ENCODE measurements at places on chromosomes 5 and 9.

GRCh38 chr5:8807636-8808035, 738.2 kb downstream of the SEMA5A start:
- DNase-seq = no peak

- no peak for DNase-seq
These were observed 28.7 kb downstream of the BICD2 start for GRCh38 chr9:92735636-92736562.

DNA sequence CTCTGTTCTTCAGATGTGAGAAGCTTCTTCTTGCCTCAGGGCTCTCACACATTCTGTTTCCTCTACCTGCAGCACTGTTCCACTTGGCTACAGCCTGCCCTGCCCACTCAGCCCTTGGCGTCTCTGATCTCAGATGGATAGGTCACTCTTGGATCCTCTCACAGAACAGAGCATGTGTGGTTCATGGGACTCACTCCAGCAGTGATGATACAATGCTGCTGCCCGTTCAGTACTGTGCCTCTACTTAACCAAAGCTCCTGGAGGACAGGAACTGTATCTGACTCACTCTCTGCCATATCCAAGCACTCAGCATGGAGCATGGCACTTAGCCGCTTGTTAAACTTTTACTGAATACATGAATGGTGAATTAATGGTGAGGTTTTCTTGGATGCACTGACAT, 3.4 kb upstream of the SPINK4 start:
- DNase-seq = no peak

DNA sequence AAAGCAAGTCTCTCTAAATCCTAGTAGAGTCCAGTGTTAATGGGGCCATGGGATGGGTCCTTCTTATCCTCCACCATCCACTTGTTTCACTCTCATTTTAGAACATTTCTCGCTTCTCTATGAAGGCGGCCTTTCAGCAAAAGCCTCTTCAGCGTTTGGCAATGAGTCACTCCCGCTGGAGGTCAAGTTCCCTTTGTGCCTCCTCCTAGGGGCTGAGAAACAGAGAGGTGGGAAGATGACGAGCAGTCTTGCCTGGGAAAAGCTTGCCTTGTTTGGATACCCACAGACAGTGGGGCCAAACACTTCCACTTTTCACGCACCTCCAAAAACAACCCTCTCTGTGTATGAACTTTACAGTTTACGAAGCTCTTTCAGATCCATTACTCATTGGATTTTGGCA, 168.8 kb downstream of the GABBR2 start:
- DNase-seq = no peak

- DNase-seq = peak; percentile 73
These were observed 272.7 kb upstream of the PANK3 start for GRCh38 chr5:168851902-168852321.

DNA sequence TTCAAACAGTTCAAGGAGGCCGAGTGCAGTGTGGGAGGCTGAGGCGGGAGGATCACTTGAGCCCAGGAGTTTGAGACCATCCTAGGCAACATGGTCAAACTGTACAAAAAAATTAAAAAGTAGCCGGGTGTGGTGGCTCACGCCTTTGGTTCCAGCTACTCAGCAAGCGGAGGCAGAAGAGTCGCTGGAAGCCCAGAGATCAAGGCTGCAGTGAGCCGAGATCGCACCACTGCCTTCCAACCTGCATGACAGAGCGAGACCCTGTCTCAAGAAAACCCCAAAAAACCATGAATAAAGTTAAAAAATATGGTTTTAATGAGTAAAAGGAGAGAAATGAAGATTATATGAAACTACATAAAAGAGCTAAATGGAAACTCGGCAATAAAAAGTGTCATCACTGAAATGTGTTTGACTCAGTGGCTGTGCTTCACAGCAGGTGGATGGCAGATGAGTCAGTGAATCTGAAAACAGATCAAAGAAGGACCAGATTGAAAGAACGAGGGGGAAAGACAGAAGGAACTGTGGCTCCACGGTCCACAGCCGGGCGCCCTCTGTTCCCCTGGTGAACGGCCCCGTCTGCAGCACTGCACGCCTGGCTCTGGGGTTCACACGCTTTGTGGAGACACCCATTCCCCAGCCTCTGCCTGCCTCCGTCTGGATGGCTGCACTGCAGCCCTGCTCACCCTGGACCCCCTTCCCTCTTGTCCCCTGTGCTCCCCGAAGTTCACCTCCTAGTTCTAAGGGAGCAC, 25.1 kb downstream of the EXD3 start:
- DNase-seq = peak; percentile 44

- DNase-seq = no peak
These were observed 72.9 kb downstream of the ANGPTL2 start for GRCh38 chr9:127049581-127049980.

DNA sequence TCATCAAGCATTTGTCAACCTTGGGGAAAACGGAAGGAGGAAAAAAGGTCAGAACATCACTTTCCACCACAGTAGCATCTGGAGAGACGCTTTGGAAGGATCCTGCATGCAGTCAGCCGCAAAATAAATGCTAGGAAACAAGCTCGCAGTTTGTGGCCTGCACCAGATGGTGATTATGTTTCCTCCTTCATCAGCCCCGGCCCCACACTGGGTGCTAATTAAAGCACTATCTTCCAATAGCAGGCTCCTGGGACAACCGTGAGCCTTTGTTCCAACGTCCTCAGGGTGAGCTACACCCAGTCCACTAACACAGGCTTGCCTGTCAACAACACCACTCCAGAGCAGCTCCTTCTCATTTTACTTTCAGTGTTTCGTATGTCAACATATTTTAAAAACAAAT, 64.0 kb downstream of the RNF130 start:
- DNase-seq = no peak

DNA sequence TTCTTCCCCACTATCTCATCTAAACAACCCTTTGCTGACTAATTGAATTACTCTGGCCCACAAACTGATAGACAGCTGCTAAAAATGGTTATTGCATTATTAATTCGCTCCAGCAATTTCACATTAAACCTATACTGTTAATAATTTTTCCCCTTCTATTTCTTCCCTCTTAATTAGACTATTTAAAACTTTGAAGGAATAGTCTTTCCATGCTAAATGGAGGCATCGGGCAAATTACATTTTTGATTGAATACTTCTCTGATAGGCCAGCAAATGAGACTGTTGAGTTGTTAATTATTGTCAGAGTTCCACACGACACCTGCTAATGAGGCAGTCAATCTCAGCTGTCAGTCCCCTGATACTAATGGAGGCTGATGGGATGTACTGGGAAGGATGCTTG, 242.5 kb downstream of the TRIM32 start:
- no peak for DNase-seq

DNA sequence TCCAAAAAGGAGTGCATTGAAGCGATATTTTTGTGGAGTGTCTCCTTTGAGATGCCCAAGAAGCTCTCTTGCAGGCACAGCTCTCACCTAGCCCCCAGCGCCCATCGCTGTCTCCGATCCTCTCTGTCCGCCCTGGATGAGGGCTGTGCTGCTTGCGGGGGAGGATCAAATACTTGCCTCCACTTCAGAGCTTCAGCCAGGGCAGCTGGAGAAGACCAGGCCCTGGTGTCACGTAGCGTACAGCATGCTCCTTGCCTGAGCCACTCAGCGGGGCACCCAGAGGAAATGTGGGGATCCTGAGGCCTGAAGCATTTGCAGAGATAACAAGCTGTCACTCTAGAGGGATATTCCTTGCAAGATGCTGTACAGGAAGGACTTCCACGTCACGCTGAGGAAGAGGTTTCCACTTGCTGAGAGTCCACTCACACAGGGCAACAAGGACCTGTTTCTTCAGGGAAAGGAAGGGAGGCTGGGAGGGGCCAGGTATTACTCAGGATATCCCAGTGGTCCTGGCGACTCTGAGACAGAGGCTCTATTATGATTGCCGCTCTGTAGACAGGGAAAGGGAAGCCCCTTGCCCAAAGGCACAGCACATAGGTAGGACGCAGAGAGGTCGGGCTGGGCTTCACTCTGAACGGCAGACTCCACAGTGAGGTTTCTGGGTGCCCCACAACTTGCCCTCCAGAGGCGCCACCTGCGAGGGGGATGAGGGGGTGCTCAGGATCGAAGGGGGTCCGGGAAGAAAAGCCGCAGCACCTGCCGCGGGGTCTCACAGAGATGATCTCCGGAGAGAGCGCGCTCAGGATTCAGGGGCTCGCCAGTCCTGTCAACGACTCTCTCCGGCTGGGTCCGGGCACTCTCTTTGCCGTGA, 64.0 kb downstream of the CRB2 start:
- DNase-seq = no peak

GRCh38 chr9:4640027-4640426, 22.1 kb upstream of the PLPP6 start:
- DNase-seq = peak; percentile 30

DNA sequence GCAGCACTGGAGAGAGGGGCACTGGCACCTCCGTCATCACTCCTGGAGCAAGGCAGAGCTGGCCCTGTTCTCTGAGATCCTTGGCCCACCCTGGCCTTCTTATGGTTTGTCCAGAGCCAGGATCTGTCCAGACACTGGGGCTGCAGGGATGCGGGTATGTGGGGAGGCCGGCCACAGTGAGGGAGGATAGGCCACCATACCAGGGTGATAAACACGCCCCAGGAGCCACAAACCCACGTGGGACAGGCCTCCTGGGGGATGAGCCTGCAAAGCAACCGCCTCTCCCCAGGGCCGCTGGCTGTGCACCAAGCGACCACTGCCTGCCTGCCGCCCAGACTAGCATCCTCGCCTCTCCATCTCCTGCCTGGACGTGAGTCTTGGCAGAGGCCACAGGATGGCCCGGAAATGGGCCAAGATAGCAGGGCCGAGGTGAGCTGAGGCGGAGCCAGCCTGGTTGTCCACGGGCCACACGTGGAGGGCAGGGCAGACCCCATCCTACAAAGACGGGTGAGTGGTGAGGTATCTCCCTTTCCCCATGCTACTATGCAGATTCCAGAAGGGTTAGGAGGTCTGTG, 4.5 kb downstream of the OBP2A start:
- no peak for DNase-seq

DNA sequence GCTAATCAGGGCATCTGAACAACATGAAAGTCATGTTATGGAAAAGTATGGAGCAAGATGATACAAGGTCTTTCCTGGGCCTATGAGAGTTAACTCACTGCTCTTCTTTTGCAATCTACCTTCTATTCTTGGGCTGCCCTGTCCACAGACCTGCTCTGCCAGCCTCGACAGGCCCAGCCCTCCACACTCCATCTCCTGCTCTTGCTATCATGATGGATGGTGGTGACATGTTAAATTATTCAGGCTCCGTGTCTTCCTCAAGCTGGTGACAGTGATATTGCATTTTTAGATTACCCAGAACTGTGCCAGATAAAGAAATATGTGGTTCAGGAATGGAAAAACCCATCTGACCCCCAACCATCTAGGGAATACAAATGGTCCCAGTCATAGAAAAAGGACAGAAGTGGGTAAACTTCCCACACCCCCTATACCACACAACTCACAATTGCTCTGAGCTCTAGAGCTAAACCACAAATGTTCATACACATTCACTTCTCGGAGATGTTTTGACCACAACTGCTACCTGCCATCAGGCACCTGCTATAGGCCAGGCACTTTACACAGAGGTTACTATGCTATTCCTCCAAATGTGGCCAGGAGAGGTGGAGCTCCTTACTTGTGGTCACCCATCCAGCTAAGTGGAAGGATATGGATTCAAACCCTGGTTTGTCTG, 311.3 kb downstream of the ASTN2 start:
- DNase-seq = no peak

DNA sequence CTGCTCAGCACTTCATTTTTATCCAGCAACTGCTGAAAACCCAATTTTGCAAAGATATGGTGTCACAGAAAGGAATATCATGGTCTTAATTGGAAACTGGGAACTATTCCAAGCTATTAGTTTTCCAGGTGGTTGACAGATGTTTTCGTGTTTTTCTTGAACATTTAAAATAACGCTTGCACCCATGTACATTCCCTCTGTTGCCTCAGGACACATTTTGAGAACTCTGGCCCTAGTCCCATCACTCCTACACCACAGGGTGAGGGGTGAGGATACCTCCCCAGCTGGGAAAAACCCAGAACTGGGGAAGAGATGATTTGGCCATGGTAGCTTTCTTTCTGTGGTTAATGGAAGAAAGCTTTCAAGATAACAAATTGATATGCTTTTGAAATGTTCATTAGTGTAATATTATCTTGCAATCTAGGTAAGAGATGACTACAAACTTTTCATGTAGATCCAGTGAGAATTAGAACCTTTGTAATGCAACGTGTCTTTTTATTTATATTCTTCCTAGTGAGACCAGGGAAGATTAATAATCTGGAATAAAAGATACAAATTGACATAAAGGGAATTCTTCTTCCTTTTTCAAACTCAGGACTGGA, 627.0 kb downstream of the RAB3C start:
- no peak for DNase-seq

DNA sequence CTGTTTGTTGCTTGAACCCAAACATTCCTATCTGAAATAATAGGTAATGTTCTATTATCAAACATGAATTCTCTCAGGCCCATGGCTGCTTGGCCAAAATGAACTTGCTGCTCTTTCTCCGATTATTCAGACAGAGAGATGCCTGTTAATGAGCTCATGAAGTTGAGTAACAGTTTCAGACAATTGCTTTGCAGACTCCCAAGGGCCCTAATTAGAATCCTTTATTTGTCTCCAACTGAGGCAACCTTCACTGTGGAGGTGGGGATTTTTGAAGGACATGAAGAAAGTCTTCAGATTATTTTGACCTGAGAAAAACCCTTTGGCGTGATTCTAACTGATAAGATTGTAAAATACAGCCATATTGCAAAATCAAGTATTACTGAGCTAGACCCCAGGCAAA, 466.7 kb downstream of the NFIB start:
- DNase-seq = no peak

GRCh38 chr9:26169708-26170107, 491.5 kb upstream of the TUSC1 start:
- no peak for DNase-seq

- DNase-seq = no peak
These were observed 74.4 kb upstream of the ATP10B start for GRCh38 chr5:160926428-160926827.

GRCh38 chr5:55495216-55495615, 39.5 kb downstream of the PLPP1 start:
- no peak for DNase-seq

- no peak for DNase-seq
These were observed 5.1 kb upstream of the PTBP3 start for GRCh38 chr9:112338561-112338960.

DNA sequence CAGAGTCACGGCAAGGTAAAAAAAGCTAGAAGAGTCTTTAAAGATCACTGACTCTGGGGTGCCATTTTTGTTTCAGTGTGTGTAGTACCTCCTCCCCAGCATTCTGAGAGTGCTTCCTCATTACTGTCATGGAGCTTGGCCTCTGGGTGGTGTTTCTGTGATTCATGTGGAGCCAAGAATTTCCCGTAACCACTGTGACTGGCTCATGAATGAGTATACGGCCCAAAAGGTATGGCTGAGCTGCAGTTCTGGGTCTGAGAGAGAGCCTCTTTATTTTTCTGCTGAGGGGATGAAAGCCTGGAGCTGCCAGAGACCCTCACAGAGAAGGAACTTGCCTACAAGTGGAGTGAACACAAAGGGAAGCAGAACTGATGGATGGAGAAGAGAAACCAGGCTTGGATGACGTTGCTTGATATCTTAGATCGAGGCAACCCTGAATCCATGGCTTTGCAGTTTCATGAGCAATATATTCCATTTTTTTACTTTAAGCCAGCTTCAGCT, 85.6 kb downstream of the PTTG1 start:
- DNase-seq = peak; percentile 62

- DNase-seq = peak; percentile 10
These were observed 60.0 kb upstream of the TUT7 start for GRCh38 chr9:86413971-86414880.
